ENCODE measurements at places on chromosomes 6 and 20. TPM values are rescaled to one million over a fixed set of nuclear protein-coding genes. Genes with fewer than 3 reads are reported as not detected.

MPC1 gene
- 19.6 TPM for total RNA-seq

GPRC6A gene
- total RNA-seq: not detected

FAM217A gene
- total RNA-seq: not detected

KCNK5 gene
- total RNA-seq: not detected

MATN4 gene
- total RNA-seq: not detected

GINS1 gene
- total RNA-seq: 3.6 TPM

NXT1 gene
- 22.5 TPM for total RNA-seq

TP53TG5 gene
- total RNA-seq: not detected

DDX43 gene
- 2.6 TPM for total RNA-seq

CTCFL gene
- total RNA-seq: not detected

HLA-DQA2 gene
- 173 TPM for total RNA-seq

- DNase-seq: no peak
Observed at GRCh38 chr6:11536795-11537194, 754 bp upstream of the TMEM170B start.

- DNase-seq: no peak
Observed at GRCh38 chr6:77620278-77620882, 32.5 kb upstream of the MEI4 start.

- no peak for DNase-seq
Observed at GRCh38 chr20:50026746-50027575, 44.2 kb downstream of the SNAI1 start.

DNA sequence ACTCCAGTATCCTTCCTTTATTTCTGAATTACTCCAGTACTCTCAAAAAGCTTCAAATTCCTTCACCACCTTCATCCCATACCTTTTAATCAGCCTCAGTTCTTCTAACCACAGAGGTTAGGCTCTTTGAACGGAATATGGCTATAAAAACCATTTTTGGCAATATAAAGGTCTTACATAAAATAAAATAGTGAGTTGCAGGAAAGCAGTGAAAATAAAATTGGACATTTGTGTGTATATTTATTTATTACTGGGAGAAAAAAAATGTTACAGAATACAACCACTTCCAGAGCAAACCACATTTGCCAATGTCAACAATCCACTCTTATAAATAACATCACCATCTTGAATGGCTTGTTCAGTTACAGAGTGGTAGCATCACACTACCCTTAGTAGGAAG is 7.7 kb downstream of the HDDC2 start:
- DNase-seq: no peak

- DNase-seq: no peak
Observed at GRCh38 chr6:82144007-82144851, 103.3 kb downstream of the IBTK start.

GRCh38 chr20:50146732-50147662 is 6.5 kb downstream of the PEDS1 start:
- peak; percentile 91 for DNase-seq

- peak; percentile 18 for DNase-seq
Observed at GRCh38 chr20:2751347-2751877, 49.0 kb downstream of the CPXM1 start.

GRCh38 chr6:170089963-170090362 is 200.9 kb downstream of the DLL1 start:
- peak; percentile 67 for DNase-seq

- DNase-seq: no peak
Observed at GRCh38 chr20:17835240-17835933, 133.2 kb downstream of the SNX5 start.

DNA sequence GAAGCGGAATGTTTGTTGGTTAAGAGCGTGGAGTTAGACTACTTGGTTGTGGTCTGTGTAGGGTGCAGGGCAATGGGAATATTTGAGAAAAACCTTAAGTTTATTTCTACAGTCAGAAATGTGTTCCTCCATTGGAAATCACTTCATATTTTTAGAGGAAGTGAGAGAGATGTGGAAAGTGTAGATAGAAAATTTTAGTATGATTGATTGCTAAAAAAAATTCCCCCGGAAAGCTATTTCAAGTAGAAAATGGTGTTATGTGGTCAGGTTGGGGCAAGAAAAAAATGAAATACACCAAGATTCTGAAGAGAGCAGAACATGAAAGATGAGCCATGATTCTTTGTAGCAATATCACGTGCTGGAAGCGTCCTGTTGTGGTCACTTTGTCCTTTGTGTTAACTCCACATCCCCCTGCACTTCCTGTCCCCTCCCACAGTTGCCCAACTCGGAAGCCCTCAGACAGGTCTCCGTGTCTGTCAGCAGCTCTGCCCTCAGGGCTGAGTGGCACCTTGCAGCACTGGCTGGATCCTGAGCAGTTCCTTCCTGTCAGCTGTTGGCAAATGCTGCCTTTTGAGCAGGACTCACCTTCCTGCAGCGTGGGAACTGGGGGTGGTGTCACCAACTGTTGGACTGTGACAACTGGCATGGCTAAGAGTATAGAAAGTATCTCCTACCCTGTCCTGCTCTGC is 137.5 kb upstream of the SLC24A3 start:
- no peak for DNase-seq

GRCh38 chr20:45352729-45353128 is 4.5 kb upstream of the SDC4 start:
- no peak for DNase-seq

DNA sequence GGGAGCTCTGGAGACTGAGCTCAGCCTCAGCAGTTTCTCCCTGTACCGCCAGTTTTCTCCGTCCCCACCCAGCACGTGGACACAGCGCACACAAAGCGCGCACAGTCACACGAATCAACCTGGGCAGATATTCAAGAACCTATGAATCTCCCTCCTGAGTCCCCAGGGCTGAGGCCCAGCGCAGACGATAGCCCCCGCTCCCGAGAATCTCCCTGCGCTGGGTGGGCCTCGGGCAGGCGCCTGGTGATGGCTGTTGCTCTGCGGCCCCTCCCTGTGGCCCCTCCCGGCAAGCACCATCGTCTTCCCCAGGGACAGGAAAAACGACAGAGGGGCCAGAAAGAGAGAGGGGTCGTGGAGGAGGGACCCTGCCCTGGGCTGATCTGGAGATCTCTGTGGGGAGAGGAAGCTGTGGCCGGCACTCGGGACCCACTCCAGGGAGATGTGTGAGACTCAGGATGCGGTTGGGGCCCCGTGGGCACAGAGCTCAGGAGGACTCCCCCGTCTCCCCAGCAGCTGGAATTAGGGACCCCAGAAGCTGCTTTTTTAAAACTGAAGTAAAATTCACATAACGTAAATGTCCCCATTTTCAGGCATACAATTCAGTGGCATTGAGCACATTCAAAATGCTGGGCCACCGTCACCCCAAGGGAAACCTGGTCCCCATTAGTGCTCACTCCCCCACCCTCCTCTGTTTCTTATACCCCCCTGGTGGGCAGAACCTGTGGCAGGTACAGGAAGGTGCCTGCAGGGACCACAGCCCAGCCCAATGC is 330.8 kb downstream of the TAF4 start:
- no peak for DNase-seq

DNA sequence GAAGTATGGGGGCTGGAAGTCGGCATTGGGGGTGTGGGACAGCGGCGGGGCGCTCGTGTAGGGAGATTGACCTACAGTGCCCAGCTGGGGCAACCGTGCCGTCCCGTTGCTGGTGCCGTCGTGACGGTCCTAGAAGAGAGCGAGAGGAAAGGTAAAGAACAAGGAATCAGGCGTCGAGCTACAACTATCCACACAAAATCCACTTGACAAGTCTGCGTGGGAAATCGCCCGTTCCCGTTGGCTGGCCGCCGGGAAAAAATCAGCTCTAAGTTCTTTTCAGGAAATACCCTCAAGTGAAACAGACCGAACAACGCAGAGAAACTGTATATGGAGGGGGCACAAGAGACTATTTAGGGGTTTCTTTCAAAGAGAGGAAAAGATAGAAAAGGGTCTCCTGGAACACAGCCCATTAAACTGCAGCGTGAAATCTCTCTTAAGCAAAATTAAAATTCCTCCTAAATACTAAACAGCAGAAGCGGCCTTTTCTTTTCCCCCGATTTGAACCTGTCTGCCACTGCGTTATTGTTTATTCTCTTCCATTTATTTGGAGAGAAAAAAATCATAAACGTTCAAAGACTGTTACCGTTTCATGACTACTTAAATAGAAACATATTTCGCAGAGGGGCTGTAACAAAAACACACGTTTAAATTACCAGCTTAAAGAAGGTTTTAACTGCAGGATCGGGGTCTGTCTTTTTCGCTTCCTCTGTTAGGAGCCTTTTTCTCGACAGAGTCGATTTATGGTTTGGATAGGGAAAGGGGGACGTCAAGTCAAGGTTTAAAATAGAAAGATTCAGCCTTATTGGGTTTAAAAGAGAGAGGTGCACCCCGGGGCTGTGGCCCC is 4.4 kb downstream of the TFAP2A start:
- DNase-seq: peak; percentile 41

GRCh38 chr6:145534989-145535388 is 200.3 kb downstream of the EPM2A start:
- DNase-seq: no peak

DNA sequence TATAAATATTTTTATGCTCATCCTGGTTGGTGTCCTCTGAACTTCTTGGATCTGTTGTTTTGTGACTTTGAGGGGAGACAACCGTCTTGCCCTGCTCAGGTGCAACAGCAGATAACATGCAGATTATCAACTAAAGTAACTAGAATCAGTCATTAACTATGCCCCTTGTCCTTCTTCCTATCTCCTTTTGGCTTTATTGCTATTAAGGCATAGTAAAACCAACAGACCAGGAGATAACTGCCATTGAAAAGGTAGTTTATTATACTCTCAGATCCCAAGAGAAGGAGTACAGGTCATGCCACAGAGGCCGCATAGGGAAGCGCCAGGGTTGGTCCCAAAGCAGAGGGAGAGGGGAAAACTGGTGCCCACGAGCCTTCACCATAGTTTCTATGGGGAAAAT is 418.2 kb downstream of the GJA1 start:
- DNase-seq: no peak

DNA sequence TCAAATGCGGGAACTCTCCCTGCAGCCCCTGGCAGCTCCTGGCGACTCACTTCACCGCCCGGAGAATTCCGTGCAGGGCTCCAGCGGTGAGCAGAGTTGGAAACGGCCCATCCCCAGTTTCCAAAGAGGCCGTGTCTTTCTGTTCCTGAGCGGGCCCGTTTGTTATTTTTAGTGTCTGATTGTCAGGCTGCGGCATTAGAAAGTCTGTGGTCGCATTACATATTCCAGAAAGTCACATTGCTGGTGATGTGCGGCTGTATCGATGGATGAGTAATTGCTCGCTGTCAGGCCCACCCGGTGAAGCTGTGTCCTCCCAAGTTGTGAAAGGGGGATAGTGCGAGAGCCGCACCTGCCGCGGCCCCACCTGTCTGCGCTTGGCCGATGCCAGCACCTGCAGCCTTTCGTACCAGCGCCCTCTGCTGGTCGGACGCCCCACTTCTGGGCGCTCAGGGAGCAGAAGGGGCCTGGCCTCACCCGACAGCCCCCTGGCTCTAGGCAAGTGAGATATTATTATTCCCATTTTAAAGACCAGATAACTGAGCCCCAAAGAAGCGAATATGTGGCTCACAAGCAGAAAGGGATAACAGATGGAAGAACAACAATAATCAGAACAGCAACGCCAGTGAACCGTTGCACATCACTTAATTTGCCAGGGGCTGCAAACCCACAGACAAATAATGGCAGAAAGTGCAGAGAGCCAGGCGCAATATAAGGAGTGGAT is 244.9 kb downstream of the TSHZ2 start:
- DNase-seq: peak; percentile 75

GRCh38 chr6:157203764-157204163 is 119.6 kb downstream of the TMEM242 start:
- DNase-seq: no peak

GRCh38 chr20:51376111-51376510 is 166.4 kb downstream of the NFATC2 start:
- no peak for DNase-seq

DNA sequence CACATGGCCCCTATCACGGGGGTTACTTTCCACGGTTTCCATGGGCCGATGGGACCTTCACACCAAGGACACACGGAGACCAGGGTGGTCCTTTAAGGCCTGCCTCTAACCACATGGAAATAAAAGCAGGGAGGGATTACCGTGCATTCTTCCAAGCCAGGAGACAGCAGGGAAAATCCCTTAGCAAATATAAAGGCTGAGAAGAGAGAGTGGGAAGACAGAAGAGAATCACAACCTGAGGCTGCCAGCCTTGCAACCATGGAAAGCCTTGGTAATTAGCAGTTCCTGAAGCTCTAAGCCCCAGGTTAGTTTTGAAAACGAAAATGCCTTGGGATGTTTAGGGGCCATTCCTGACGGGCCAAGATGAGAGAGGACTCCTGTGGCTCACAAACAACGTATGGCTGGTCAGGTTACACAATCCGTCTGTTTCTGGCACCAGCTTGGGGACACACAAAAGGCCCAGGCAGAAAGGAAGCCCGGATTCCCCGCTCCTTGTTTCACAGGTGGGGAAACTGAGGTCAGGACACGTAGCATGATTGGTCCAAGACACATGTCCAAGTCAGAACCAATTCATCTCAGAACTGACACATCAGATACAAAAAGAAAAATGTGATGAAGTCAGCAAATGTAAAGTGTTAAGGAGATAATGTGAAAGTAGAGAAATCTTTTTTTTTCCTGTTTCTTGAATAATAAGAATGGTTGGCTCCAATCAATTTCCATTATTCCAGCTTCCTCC is 2.8 kb downstream of the PREX1 start:
- no peak for DNase-seq

- DNase-seq: peak; percentile 45
Observed at GRCh38 chr6:46015119-46015968, at the start of gene CLIC5. Gene CLIC5, minus strand, starts transcription at chr6:46015860. Its CDS starts 318 bp downstream, at chr6:46015542.

DNA sequence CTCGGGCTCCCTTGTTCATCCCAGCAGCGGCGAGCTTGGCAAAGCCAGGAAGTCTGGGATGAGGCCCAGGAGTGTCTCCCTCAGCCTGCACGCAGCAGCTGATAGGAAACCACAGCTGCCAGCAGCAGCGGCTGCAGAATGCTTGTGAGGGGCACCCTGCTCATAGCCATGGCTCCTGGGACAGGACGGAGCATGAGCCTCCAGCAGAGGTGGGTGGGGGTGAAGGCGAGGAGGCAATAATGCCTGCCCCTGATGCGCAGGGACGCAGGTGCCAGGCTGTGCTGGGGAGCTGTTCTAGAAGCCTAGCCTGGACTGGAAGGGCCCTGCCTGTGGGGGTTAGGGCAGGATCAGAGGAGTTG is 157.9 kb downstream of the CD83 start:
- no peak for DNase-seq

DNA sequence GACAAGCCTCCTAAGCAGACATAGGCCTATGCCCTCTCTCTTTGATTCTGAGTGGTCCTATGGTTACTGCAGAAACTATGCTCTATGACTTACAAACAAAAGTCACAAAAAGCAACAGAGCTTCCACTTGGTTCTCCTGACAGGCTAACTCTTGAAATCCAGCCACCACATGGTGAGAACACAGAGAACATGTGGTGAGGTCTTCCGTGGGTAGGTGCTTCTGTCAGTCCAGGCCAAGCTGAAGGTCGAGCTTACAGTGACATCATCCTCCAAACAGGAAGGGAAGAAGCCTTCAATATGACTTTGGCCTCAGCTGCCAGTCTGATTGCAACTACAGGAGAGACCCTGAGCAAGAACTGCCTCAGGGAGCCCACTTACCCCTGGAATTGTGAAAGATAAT is 265.5 kb downstream of the TBX18 start:
- no peak for DNase-seq

- DNase-seq: no peak
Observed at GRCh38 chr20:13219327-13220193, 1.5 kb upstream of the ISM1 start.
